ENCODE measurements at places on chromosomes 3 and 15.
A peak's percentile ranks its signal among the peaks of the same experiment; 100 is the strongest.

DNA sequence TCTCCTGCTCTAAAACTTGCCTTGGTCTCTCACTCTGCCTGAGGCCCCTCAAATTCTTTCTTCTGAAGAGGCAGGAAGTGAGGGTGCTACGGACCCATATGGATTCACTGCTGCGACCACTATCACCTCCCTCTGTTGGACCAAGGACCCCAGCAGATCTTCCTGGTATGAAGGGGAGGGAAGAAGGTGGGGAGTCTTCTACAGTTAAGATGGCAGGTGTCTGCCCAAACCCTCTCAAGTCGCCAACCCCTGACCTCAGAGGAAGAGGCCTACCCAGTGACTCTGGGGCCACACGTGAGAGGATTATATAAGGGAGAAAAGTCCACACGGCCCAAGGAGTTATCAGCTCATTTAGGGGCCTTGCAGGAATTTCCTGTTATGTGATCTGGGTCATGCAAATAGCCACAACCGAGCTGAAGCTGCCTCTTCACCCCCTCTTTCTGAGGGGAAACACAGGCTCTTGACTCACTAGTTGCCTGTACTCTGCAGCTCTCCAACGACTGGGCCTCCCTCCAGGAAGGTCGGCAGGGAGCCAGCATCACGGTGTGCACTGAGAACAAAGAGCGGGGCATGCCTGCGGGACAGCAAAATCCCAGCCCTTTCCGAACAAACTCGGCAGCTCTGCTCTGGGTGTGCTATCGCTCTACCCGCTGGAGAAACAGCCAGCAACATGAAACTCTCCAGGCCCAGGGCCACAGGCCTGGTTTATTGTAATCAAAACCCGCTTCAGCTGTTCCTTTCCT is 116.0 kb downstream of the XXYLT1 start:
- DNase-seq = peak; percentile 88

DNA sequence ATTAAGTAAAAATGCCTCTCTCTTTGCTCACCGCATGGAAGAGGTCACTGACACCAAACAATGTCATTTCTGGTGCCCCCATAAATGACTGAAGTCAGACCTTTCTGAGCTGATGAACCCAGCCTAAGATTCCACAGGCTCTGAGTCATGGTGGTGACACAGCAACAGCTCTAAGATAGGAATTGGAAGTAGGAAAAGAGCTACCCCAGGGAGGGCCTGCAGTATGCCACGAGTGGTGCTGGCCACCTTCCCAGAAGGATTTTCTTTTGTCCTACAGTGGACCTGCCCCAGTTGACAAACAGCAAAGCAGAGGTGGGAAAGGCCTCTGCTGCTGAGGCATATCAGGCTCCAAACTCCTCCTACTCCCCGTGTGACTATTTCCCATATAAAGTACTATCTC is 208.1 kb downstream of the MINAR1 start:
- peak; percentile 88 for DNase-seq

DNA sequence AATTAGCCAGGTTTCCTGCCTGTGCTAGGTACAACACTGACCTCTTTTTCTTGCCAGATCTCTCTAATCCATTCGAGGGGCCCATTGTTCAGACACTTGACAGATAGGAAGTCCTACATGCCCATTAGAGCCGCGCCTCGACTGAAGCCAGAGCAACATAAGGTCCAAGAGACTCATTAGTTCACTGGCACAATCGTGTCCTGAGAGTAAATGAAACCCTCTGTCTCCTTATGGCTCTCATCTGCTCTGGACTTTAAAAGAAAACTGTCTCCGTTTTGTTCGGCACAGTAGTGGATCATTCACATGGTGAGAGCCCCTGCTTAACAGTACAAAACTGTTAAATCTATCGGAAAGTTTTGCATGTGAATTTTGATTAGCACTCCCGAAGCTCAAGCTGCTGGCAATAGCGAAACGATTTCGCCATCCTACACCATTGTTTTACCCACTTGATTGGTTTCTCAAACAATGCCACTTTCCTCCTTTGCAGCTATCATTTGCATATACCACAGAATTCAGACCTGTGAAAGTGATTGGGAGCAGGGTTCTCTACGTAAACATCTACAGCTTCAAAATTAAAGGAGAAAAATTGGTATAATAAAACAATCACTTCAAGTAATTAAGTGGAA is 19.0 kb upstream of the C15orf61 start:
- DNase-seq = peak; percentile 14

- DNase-seq = no peak
Measured at GRCh38 chr3:153247331-153248330, 85.6 kb downstream of the RAP2B start.

GRCh38 chr15:80984856-80985255 is 4.8 kb downstream of the MESD start:
- no peak for DNase-seq

DNA sequence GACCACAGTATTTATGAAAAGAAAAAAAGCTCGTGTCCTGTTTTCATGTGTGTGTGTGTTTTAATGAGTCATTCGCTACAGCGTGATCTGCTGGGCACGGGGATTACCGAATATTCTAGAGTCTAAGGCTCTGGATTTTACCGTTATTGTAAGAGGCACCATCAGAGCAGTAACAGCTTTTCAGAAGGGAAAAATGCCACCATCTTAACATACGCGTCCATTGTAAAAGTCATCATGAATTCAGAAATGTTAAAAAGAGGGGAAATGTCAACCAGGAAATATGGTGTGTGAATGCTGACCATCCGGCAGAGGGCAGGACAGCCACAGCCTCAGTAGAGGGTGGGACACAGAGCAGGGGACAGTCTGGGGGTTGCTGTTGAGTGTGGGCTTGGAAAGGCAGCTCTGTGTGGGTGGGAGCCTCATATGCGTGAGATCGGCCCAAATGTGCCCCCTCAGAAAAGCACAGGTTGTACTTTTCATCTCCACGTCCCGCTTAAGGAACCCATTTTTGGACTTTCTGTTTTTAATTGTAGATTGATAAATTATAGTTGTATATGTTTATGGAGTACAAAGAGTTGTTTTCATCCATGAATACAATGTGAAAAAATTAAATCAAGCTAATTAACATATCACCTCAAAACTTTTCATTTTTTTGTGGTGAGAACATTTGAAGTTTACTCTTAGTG is 69.6 kb downstream of the ASB7 start:
- DNase-seq = peak; percentile 29

DNA sequence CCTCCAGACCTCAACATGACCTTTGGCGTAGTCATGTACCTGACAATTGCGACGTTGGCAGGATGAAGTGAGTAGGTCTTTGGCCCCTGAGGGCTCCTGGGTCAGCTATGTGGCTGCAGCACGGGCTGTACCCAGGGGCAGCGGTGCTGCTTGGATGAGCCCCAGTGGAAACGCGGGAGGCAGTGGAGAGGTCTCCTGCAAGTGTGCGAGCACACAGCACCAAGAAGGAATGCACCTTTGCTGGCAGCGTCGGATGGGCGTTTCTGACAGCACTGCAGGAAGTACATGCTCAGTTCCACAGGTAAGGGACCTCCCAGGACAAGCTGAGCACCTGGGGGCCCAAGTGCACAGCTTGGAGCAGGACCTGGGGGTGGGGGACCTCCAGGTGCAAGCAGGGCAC is 67.4 kb upstream of the UNC13C start:
- no peak for DNase-seq

DNA sequence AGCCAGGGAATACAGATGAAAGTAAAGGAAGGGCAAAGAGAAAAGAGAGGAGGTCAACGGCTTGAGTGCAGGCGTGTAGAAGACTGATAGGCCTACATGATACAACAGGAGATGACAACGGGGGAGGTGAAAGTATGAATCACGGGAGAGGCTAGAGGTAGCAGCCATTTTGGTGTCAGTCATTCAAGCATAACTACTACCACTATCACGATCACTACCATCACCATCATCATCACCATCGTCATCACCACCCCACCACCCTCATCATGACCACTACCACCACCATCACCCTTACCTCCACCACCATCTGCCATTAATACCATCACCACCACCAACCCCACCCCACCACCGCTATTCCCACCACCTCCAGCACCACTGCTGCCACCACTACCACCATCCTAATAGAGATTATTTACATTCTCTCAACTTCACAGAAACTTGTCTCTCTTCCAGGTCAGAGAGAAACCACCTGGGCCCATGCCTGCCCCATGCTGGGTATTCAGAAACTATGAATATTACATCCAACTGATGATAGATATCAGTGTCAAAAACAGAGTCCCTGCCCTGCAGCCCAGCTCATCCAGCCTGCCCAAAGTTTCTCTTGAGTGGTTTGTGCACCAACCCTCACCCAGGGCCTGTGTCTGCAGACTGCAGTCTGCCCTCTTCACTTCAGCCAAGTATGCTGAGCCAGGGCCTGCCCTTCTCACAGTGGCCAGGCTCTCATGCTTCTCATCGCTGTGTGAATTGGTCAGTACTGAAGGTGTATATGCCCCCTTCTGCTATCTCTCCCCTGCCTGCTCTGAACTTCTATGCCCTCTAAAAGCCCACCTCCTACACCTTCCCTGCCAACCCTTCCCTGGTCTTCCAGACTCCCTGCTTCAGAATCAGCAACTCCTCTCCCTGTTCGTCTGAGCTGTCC is 215.6 kb upstream of the TLE3 start:
- no peak for DNase-seq
